ENCODE measurements at places on chromosomes 4 and X. TPM values are rescaled to one million over a fixed set of nuclear protein-coding genes. Genes with fewer than 3 reads are reported as not detected.

DNA sequence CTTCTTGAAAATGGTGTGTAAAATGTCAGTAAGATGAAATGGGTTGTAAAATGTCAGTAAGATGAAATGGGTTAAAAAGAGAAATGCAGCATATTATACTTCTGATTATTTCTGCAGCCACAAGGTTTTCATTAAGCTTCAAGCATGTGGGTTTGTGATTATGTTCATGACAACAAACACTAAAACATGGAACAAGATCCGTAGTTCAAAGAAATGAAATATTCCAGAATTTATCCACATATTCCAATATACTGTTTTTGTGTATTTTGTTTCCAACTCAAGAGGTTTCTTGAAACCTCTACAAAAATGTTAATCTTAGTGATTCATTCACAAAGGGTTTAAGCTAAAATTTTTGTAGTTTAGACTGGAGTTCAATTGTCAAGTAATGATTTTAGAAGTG is 84.0 kb downstream of the ADAMTS3 start:
- no peak for DNase-seq

DNA sequence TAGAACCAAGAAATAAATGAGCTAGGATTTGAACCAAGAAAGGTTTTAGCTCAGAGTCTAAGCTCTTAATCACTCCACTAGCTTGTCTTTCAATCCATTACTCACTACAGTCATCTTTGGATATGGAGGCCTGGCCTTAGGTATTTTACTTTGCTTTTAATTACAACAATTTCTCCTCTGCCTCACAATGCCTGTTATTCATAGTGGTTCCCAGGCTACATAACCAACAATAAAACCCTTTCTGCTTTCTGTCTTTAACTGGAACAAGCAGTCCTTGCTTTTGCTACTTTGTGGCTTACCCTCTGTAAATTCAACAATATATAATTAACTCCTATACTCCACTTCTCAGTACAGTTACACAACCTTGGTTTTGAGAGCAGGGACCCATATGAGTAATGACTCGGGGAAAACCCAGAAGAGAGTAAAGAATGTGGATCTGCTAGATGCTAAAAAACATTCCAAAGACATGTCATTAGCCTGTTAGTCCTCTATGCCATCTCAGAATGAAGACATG is 94.7 kb upstream of the NAP1L5 start:
- no peak for DNase-seq

DNA sequence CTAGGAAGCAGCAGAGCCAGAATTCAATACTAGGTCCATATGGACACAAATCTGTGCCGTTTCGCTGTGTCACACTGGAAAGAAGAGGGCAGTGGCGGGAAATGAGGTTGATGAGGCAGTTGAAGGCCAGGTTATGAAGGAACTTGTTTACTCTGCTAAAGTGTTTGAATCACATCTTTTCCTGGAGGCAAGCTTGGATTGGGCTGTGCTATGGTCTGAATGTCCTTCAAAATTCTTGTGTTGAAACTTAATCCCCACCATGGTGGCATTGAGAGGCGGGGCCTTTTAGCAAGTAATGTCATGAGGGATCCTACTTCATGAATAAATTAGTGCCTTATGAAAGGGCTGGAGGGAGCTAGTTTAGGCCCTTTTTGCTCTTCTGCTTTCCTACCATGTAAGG is 2.1 kb upstream of the ERCC6L start:
- DNase-seq = no peak

GRCh38 chr4:119597377-119597776 is 31.2 kb downstream of the PDE5A start:
- DNase-seq = no peak

The PABPC1L2B gene
- not detected for total RNA-seq

The HMX1 gene
- not detected for total RNA-seq

DNA sequence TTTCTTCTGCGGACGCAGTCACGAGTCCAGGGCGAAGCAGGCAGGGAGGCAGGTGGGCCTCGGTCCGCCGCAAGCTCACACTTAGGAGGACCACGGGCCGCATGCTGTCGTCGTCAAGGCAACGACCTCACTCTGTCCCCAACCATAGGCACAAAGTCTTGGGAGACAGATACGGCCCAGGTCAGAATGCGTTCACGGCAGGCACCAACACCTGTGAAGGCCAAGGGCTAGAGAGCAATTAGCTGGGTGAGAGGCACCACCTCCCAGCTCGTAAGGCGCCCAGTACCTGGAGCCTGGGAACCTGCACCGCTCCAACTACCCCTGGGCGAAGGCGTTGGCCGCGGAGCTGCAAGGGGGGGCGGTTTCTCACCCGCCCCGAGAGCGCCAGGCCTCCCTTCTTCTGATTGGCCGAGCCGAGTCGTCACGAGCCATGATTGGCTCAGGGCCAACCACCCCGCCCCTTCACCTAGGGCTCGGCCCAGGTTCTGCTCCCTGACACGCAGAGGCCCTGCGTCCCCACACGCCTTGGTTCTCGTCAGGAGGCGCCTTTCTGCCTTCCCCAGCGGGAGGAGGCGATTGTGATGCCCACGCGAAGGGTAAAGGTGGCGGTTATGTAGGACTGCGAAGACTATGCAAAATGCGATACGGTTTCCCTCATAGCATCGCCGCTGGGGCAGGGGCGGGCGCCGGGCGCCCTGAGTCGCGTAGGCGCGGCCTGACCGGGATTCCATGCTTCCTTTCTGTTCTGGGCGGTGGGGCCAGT is at the start of gene CDKL2:
Gene CDKL2 (minus strand): TSS at position 355 of the 763 bp plus-strand sequence. CDS start 4,540 bp downstream, outside the sequence.
- DNase-seq = peak; percentile 70

GRCh38 chr4:156933633-156934258 is 37.9 kb downstream of the PDGFC start:
- no peak for DNase-seq
